GM12865 (cell line): ENCODE measurements at places on chromosomes 5 and 9.
A peak's percentile ranks its signal among the peaks of the same experiment; 100 is the strongest.

DNA sequence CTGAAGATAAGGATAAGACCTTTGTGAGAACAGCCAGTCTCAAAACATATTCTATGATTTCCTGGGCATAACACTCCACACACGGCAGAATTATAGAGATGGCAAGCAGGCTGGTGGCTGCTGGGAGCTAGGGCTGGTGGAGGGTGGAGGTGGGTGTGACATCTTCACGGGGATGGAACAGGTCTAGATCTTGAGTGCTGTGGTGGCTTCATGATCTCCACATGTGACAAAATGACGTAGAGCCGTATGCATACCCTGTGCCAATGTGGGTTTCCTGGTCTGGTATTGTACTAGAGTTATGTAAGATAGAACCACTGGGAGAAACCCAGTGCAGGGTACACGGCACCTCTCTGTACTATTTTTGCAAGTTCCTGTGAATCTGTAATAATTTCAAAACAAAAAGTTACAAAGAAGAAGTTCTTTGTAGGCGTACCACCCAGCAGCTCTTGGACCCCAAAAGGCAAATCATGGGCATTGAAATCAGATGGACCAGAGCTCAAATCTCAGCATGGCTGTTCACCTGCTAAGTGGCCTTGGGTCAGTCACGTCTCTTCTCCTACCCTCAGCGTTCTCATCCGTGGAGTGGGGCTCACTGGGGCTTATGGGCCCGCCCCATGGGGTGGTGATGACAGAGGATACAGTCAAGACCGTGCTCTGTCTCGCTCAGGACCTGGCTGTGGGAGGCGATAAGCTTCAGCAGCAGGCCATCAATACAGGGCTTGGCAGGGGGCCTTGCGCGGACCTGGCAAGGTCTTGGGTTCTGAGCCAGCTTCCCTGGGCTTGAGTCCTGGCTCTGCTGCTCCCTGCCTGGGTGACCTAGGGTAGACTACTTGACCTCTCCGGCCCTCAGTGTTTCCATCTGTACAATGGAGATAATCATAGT, 74.7 kb upstream of the UNC5A start:
- DNase-seq: no peak

DNA sequence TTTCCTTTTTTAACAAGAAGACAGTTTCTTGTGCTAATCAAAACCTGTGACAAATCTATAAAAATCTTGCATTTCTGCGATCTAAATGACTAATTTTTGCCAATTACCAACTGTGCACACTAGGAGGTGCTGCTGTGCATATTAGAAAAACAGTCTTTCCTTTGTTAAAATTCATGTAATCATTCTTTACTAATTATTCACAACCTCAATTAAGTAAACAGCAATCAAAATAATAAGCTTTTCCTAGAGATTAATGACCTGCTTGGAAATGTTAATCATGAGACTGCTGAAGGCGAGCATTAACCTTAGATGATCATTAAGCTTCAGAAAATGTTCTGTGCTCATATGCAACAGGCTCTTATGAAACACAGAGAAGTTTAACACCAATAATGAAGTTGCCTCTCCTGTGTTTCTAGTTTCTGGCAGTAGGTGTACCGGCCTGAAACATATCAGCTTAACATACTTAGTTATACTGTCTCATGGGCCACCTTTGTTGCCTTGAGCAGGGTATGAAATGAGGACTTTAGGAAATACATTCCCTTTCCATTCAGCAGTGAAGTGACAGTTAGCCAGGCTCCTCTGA, 17.7 kb downstream of the RFESD start:
- DNase-seq: peak; percentile 41

GRCh38 chr9:14417237-14417636, 103.3 kb upstream of the NFIB start:
- no peak for DNase-seq

DNA sequence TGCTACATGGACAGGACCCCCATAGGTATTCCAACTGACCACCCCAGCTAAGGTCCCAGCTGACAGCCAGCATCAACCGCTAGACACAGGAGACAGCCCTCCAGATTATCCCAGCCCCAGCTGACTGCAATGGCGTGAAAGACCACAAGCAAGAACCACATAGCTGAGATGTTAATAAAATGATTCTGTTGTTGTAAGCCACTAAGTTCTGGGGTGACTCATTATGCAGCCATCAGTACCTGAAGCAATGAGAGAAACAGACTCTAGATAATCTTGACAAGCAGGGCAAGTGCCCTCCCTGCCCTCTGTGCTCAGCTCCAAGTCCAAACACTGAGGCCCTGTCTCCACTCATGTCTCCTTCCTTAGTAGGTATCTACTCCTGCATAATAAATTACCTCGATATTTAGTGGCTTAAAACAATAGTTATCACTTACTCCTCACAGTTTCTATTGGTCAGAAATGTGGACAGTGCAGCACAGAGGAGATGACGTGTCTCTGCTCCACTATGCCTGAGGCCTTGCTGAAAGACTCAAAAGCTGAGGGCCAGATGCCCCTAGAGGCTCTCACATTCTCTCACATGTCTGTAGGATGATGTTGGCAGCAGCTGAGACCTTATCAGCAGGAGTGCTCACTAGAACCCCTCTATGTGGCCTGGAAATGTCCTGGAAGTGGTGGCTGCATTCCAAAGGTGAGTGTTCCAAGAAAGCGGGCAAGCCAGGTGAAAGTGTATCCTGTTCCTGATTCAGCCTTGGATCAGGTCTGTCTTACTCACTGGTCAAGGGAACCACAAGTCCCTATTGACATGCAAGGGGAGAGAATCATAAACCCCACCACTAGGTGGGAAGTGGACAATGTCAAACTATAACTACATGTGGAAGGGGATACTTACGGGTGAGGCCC, 2.5 kb downstream of the MGAT1 start:
- DNase-seq: no peak

GRCh38 chr5:54799645-54800044, 185.7 kb downstream of the ESM1 start:
- peak; percentile 3 for DNase-seq
